RWPE1 (cell line): ENCODE measurements at places on chromosomes 12 and 14.

DNA sequence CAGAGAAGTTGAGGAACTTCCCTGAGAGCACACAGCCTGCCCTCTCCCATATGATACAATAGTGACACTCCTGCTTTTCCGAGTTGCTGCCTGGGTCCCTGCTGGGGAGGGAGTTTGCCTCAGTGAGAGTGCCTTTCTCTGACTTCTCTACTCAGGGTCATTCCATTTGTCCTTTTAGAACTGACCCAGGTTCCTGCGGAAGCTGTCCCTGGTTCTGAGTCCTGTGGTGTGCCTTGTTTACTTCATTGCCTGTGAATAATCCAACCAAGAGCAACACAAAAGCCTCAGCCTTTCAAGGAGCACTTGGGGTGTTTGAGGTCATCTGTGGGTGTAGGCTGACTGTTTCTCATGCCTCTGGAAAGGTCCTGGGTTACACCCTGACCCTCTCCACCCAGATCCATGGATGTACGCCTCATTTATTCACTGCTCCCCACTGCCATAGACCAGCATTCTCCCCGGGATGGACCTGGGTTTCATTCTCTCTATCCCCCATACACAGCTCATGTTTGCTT lies 13.6 kb downstream of the SERPINA1 start:
- DNase-seq, result no peak

DNA sequence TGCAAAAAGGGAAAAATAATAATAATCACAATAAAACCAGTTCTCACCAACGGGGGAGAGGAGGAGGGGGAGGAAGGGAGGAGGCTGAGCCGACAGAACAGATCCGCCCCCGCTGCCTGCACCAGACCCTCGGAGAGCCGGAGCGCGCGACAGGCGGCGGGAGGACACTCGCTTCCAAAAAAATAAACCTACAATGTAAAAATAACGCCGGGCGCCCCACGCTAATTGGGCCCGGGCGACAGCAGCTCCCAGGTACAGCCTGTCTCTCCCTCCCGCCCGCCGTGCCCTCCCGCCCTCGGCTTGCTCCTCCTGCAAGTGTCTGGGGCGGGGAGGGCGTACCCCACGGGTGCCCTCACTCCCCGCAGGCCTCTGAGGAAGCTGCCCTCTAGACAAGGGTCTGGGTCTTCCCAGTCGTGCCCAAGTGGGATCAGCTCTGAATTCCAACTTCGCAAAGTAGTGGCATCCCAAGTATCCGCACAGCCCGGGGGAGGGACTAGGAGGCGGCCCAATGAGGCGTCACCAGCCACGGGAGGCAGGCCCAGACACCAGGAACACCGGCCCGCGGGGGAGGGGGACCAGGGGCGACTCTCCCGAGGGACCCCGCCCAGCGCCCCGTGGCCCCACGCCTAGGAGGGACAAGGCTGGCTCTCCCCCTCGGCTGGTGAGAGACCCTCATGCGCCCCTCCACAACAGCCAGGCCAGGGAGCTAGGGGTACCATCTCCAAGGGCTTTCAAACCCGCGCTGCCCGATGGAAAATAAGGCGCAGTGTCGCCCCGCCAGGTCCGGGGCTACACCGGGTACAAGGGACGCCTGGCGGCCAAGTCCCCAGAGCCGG lies 1.0 kb downstream of the NCOR2 start:
- DNase-seq, result peak; percentile 93

DNA sequence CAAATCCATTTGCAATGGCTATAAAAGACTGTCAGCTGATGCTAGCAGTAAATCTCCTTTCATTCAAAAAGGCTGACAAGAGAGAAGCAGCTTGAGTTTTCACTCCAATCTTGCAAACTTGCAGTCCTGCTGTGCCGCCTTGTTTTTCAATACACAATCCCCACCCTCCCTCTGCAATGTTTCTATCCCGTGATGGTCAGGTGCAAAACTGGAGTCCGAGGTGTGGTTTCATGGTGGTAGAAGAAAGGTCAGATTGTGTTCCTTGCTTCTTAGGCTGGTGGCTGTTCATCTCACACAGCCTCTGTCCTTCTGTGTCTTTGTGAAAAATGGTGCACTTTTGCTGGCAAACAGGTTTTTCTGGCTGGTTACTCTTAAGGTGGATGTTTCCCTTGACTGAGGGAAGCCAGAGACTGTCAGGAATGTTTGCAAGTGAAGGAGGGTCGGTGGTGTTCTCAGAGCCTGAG lies 27.7 kb upstream of the TBX3 start:
- DNase-seq, result no peak

- no peak for DNase-seq
These were observed 174.2 kb downstream of the PHETA1 start for GRCh38 chr12:111194703-111195051.

DNA sequence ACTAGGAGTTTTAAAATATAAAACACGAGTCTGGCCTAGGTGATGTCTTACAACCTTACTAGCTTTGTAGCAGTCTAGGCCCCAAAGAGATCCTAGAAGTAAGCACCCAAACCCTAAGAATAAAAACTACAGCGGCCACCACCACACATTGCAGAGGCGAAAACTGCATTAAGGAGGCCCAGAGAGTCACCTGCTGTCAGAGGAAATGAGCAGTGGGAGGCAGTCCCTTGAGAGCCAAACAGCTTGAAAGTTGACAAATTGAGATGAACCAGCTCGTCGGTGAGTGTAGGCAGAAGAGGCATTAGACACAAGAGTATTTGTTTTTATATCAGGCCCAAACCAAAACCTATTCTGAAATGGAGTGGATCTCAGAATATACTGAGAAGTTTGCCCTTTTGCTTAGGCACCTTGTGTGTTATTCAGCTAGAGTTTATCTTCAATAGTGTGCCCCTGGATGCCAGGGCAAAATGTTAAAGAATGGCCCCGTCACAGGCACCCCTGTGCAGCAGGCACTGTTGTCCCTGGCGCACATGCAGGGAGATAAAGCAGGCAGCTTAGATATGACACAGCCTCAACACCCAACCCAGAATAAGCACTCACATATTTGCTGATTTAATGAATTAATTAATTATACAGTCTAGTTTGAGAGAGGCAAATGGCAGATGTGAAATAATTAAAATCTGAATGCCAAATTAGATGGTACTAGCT lies 56.7 kb downstream of the TTC7B start:
- no peak for DNase-seq

- no peak for DNase-seq
These were observed 12.9 kb upstream of the TUBA1A start for GRCh38 chr12:49201595-49202295.

- DNase-seq, result no peak
These were observed 23.0 kb downstream of the TSHR start for GRCh38 chr14:80978403-80978802.

DNA sequence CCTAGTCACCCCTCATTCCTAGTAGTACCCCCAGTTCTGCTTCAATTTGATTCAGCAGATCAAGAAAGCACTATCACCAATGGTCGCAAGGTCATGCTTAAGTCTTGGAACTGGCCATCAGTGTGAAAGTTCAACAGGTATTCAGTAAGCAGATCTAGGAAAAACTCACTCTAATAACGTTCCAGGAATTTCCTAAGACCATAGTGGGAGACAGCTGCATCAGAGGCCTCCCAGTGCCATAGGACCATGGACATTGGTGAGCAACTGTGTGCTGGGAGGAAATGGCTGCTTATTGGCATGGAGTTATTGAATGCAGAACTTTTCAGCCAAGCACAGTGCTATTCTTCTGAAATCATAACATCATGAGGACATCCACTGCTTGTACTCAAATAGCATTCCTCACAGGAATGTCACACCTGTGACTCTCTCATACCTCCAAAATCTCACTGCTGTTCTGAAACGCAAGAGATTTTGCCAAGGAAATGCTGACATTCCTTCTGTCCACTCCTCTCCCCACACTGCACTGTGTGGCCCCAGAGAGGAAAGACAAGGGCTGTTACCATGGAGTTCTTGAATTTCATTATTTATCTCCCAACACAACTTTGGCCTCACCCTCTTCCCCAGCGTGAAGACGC lies 30.9 kb upstream of the MDM2 start:
- DNase-seq, result no peak

DNA sequence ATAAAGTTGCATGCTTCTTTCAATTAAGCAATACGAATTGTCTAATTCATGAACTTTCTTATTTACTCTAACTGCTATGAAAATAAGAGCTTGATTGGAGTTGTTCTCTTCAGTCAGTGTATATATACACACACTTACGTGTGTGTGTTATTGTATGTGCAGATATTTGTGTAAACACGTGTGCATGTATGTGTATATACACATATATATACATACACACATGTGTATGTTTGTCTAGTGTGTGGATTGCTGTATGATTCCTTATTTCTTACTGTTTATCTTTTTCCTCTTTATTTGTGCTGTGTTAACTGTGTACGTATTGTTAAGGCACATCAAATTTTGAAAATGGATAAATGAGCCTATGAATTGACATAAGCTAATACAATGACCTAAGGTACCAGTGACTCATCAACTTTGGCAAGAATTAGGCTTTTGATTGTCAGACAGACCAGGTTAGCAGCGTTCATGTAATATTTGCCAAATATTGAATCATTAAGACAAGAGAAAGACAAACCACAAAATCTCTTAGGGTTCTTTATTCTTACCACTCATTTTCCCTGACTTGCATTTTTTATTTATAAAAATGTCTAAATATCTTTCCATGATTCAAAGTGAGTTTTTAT lies 423.9 kb downstream of the SOX5 start:
- peak; percentile 39 for DNase-seq

GRCh38 chr14:100844082-100844408 lies 18.1 kb downstream of the MEG3 start:
- DNase-seq, result no peak

DNA sequence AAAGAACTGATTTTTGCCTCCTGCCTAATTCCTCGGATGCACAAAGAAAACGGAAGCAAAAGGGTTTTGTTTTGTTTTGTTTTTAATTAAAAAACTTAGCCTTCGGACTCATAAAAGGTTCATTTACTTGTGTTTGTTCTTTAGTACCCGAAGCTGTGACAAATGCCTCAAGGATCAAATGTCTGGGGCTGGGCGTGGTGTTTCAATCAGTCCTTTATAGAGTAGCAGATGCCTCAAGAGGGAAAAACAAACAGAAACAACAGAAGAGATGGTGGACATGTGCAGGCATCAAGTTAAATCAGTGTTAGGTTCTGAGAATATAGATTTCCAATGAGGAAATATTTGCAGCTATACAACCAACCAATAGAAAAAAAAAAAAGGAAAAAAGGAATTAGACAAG lies 1.6 kb upstream of the WIF1 start:
- no peak for DNase-seq

- no peak for DNase-seq
These were observed 6.0 kb upstream of the DACT1 start for GRCh38 chr14:58631732-58632131.

DNA sequence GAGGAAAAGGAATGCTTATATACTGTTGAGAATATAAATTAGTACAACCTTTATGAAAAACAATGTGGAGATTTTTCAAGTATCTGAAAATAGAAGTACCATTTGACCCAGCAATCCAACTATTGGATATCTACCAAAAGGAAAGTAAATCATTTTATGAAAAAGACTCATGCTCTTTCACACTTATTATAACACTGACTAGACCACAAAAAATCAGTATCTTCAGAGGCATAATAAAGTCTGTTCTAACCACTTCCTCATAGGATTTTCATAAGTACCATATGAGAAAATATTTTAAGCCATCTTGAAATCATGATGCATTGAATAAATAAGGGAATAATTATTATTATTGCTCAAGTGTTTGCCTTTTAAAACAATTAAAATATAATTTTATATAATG lies 90.8 kb downstream of the SLCO1B1 start:
- DNase-seq, result no peak

GRCh38 chr14:99296517-99296916 lies 24.5 kb upstream of the BCL11B start:
- DNase-seq, result no peak

DNA sequence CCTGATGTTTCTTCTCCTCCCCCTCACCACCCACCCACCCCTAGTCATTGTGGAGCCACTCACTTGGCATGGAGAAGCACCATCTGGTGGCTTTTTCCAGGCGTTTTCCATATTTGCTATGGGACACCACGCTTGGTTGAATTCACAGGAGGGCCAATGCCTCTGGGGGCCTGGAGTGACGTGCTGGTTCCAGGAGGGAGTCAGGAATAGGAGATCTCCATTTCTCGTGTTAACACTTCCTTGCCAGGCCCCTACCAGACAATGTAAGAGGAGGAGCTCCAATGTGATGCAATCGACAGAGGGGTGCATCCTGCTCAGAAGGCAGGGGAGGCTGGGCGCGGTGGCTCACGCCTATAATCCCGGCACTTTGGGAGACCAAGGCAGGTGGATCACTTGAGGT lies 21.6 kb upstream of the TESC start:
- no peak for DNase-seq

DNA sequence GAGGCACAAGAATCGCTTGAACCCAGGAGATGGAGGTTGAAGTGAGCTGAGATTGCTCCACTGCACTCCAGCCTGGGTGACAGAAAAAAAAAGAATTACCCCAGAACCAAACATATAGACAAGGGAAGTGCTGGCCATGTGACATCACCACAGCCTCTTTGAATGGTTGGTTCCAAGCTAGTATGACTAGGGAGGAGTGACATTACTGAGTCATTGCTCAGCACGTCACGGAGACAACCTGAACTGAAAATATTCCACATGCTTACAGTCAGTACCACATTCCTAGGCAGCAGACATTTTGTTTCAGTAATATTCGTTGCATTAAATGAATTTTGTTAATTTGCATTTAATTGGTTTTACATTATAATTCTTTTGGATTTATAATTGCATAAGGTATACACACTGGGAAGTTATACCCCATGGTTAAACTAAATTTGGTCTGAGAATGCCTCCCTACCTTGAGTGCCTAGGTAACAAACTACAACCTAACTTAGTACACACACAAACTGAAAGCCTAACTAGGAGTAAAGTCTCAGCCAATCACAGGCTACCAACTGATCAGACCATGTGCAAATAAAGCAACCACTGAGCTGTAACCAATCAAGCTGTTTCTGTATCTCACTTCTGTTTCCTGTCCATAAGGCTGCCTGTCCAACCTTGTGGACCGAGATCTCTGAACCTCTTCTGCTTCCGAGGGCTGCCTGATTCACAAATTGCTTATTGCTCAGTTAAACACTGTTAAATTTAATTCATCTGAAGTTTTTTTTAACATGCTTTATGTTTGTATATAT lies 164.4 kb downstream of the CAND1 start:
- DNase-seq, result no peak

- DNase-seq, result peak; percentile 18
These were observed 23.9 kb downstream of the GPR68 start for GRCh38 chr14:91220581-91221000.

DNA sequence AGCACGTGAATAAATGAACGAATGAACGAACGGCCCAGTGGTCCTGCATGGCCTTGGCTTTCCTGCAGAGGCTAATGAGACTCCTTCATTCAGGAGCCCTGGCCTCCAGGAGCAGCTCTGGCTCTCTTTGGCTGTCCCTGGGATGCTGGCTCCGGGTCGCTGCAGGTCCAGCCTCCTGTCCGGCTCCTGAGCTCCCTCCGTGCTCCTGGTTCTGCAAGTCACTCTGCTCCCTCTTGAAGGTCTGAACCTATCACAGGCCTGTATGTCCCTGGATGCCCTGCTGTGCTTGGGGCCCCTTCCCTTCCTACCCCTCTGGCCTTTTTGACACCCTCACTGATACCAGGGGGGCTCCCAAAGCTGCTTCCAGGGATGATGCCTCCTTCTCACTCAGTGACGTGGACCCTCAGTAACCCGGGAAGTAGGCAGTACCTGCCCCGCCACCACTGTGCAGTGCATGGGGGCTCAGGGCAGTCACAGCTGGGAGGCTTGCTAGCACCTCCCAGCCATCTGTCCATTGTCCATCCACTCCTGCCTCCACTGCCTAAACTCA lies 133.7 kb upstream of the C14orf180 start:
- DNase-seq, result no peak

GRCh38 chr12:95601091-95601961 lies 50.0 kb upstream of the USP44 start:
- DNase-seq, result peak; percentile 41

GRCh38 chr14:78153064-78153341 lies 17.2 kb upstream of the NRXN3 start:
- peak; percentile 12 for DNase-seq
